Activated B cell treated with CpG ODN at 0.5 μM for 24 hours (primary cell): ENCODE measurements at places on chromosomes 5 and 9. TPM values are rescaled to one million over a fixed set of nuclear protein-coding genes. Genes with fewer than 3 reads are reported as not detected.

The GNE gene
- total RNA-seq = 18.1 and 19.3 TPM in 2 replicates

The MOB3B gene
- 7.3 and 10.0 TPM in 2 replicates for total RNA-seq

The LRRC70 gene
- total RNA-seq = 0.84 and 1.2 TPM in 2 replicates

The DCTN4 gene
- 49.0 and 49.8 TPM in 2 replicates for total RNA-seq

The PCDHB13 gene
- total RNA-seq = 0.07 and 0.09 TPM in 2 replicates

The ERBIN gene
- total RNA-seq = 77.9 and 88.5 TPM in 2 replicates

The HK3 gene
- total RNA-seq = 0.10 and 0.55 TPM in 2 replicates

The TERT gene
- total RNA-seq = 0.22 and 0.35 TPM in 2 replicates

DNA sequence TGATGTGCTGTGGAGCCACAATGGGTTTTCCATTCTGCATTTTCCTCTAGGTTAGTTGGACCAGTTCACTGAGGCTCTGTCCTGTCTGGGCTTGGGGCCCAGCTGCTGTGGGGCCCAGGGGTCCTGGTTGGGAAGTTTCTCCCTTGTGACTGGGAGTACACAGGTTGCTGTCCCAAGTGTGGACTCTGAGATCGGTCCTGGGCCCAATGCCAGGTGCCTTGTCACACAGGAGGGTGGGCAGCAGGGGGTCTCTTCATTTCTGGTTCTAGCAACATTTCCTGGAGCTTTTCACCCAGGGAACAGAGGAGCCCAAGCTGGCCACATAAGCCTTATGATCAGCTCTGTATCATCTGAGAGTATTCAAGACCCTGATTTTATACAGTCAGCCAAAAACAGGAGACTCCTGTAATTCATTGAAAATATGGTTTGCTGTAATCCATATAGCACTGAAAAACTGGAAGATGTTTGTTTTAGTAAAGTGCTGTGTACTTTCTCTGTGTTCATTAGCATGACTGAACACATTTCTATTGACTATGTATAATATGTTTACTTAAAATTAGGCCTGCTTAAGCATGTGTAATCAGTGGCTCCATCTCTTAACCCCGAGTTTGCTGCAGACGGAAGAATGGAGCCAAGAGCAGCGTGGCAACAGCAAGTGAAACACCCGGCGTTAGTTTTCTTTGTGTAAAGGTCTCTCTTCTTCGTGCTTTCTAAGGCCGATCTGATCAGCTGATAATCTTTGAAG lies 62.5 kb downstream of the MVB12B start:
- no peak for DNase-seq

DNA sequence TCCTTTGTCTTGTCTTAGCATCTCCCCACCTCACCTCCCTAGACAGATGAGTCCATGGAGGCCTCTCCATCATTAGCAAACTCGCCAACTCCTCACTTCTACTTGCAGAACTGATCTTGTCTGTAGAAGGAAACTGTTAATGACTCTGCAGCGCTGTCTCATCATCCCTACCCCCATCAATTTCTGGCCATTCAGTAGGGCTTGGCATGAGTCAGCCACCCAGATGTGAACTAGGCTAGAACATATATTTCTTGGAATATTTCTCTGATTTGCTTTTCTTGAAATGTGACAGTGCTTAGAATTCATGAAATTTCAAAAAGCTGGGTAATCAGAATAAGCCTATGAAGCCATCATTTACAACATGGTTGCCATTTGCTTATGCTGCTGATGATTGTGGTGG lies 1125.0 kb upstream of the DMAC1 start:
- no peak for DNase-seq

DNA sequence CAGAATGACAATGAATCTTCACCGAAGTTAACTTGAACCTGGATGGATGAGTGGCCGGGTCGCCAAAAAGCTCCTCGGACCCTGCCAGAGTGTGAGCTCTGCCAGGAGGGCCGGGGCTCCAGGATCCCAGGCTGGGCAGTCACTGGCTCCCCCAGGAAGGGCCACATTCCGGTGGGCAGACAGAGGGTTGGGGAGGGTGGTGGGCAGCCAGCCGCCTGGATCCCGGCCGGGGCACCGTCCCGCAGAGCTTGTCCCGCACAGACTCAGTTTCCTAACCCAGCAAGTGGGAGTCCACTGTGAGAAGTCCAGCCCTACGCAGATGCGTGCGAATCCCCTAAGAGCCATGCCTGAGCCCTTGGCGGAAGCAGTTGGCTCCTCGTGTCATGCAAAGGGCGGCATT lies 10.3 kb upstream of the NOTCH1 start:
- DNase-seq = no peak

DNA sequence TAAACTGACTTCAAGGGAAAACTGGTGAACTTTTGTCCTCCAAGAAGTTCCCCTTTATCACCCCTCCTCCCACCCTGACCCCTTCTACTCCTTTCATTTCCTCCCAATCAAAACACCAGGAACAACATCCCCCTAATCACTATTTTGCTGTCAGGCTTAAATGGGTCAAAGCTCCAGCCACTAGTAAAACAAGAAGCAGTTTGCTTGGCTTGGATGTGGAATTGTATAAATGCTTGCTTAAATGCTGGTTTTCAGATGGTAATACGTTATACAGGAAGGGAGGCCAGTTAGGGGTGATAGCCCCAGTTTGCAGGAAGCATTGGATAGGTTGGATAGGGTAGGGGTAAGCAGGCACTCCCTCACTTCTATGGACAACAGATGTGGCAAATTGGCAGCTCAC lies 473.6 kb downstream of the AGTPBP1 start:
- DNase-seq = no peak

DNA sequence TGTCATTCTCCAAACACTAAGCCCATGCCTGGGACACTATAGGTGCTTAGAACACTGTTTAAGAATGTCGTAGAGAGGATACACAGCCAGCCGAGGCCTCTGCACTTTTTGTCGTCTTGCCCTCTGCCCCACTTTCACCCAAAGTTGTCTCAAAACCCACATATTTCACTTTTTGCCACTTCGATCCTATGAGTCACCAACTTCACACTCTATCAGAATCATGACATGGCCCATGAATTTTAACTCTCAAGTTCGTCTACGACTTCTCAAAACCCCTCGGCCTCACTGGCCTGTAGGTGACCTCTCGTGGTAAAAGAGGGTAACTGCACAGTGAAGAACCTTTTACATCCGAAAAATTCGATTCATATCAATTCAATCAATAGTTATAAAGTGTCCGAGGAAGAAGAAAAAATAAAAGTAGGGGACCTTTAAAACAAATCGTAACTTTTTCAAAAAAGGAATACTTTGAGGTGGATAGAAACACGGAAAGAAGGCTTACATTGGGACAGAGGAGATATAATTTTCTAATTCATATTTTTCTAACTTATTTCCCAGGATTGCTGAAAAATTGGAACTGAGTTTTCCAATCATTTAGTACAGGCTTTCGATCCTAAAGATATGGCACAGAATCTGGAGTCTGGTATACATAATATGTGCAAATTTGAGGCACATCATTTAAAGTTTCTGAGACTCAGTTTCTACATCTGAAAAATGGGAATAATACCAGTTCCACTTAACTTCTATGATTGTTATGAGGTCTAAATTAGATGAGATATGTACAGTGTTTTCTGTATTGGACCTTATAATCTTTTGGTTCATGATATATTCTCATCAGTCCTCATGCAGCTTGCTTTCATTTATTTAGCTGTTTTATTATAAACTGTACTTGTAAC lies 122.6 kb downstream of the APBA1 start:
- DNase-seq = no peak
